ENCODE measurements at places on chromosomes 2 and 18. TPM values are rescaled to one million over a fixed set of nuclear protein-coding genes. Genes with fewer than 3 reads are reported as not detected.

- no peaks in the 10 kb centered on the region for H3K36me3 ChIP-seq
- H3K27me3 ChIP-seq = no peaks in the 10 kb centered on the region
- no peak for DNase-seq
- H3K27ac ChIP-seq = no peak overlapping the region
- H3K4me1 ChIP-seq = peaks cover 27% of the 10 kb centered on the region
These were observed 14.6 kb downstream of the PTPN18 start for GRCh38 chr2:130370490-130370889.

- no peaks in the 10 kb centered on the region for H3K36me3 ChIP-seq
- no peak overlapping the region for H3K27ac ChIP-seq
- no peak for DNase-seq
- H3K27me3 ChIP-seq = no peaks in the 10 kb centered on the region
These were observed 12.2 kb downstream of the ICOS start for GRCh38 chr2:203948733-203949132.

- H3K4me1 ChIP-seq = peaks cover 50% of the 10 kb centered on the region
- no peaks in the 10 kb centered on the region for H3K27me3 ChIP-seq
- no peaks in the 10 kb centered on the region for H3K36me3 ChIP-seq
- peak; percentile 72 for DNase-seq
These were observed 491.1 kb downstream of the NR4A2 start for GRCh38 chr2:155841442-155841841.

- no peak overlapping the region for H3K27ac ChIP-seq
- H3K4me3 ChIP-seq = no peak overlapping the region
- peaks cover 3% of the 10 kb centered on the region for H3K4me1 ChIP-seq
- DNase-seq = no peak
These were observed 671.1 kb downstream of the RNF144A start for GRCh38 chr2:7588295-7588694.

DNA sequence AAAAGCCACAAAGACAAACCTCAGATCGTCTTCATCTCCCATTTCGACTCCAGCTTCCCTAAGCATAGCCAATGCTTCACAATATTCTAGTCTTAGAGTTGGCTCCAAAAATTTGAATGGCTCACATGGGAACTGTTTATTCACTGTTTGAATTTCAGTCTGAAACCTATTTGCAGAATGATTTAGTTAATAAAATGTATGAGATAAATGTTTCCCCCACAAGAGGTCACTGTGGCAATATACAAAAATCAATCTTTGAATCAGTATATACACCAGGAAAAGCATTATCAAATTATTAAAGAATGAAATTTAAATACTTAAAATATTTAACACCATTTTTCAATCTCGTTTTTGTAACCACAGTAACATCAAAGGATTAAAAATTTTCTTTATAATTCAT, 40.0 kb upstream of the MCM6 start:
- H3K4me1 ChIP-seq = peaks cover 2% of the 10 kb centered on the region
- H3K36me3 ChIP-seq = no peaks in the 10 kb centered on the region
- no peak overlapping the region for H3K4me3 ChIP-seq
- no peaks in the 10 kb centered on the region for H3K27me3 ChIP-seq

DNA sequence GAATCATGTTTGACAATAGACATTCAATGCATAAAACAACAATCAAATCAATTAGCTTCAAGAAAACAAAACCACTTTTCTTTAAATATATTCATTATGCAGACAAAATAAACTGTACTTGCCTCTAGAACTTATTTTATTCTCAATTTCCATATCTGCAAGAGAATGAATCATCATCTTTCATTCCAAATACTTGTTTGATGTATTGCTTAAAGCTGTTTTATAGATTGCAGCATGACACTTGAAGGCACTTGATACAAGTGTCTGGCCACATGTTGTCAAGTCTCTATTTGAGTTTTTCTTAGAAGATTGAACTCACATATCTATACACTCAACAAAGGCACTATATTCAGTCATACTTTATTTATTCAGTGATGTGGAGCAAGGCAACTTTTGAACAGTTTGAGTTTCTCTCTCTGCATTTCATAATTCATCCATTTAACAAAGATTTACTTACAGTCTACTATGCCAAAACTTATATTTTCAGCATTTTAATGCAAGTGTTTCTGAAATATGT, 38.7 kb upstream of the DDX18 start:
- no peak overlapping the region for H3K4me3 ChIP-seq
- H3K27me3 ChIP-seq = no peaks in the 10 kb centered on the region
- H3K4me1 ChIP-seq = peaks cover 7% of the 10 kb centered on the region
- H3K36me3 ChIP-seq = no peaks in the 10 kb centered on the region

DNA sequence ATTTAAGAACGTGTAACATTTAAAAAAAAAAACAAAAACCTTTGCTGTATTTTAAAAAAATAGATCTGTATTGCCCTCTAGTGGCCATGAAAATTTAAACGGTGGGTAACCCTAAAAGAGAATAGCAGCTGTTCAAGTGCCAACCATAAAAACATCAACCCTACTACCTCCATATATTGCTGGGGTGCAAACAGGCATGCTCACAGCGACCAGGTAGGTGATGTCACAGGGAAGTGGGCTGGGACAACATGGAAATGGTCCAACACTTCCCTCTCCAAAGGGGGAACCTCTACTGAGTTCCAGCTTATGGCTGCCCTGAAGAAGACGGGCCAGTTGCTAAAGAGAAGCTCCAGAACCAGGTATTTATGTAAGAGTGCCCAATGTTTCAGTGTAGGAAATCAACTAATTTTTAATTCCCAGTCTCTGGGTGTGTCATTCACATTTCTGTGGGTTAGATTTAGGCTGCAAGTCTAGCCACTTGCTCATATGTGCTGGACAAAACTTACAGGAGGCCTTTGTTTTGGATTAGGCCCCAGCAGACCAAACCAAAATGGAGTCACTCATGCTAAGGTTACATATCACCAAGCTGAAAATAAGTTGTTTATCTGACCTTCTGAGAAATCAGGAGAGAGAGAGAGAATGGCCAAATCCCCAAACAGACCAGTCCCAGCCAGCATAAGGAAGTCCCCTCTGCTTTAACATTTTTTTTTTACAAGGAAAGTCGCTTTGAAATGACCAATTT, 54.5 kb downstream of the SKA1 start:
- H3K27me3 ChIP-seq = no peaks in the 10 kb centered on the region
- no peak overlapping the region for H3K27ac ChIP-seq
- no peaks in the 10 kb centered on the region for H3K4me1 ChIP-seq

GRCh38 chr2:228628682-228629081, 447.2 kb upstream of the SPHKAP start:
- DNase-seq = no peak
- no peaks in the 10 kb centered on the region for H3K27me3 ChIP-seq
- no peaks in the 10 kb centered on the region for H3K4me1 ChIP-seq
- no peaks in the 10 kb centered on the region for H3K36me3 ChIP-seq
- no peak overlapping the region for H3K27ac ChIP-seq

GRCh38 chr2:8889978-8890377, 52.6 kb upstream of the KIDINS220 start:
- no peak overlapping the region for H3K27ac ChIP-seq
- H3K27me3 ChIP-seq = no peaks in the 10 kb centered on the region
- no peak overlapping the region for H3K4me3 ChIP-seq
- H3K4me1 ChIP-seq = peaks cover 15% of the 10 kb centered on the region

GRCh38 chr18:30709595-30709994, 332.9 kb downstream of the DSC3 start:
- H3K36me3 ChIP-seq = no peaks in the 10 kb centered on the region

Gene TNFAIP6
- 3.2 TPM for total RNA-seq

Gene RIT2
- 1.9 TPM for total RNA-seq

Gene USP37
- 21.0 TPM for total RNA-seq

All from GM23338 (cell line).